ENCODE measurements at places on chromosomes 3 and 15.

GRCh38 chr3:195214381-195214780 lies 56.6 kb downstream of the XXYLT1 start:
- DNase-seq, result no peak

DNA sequence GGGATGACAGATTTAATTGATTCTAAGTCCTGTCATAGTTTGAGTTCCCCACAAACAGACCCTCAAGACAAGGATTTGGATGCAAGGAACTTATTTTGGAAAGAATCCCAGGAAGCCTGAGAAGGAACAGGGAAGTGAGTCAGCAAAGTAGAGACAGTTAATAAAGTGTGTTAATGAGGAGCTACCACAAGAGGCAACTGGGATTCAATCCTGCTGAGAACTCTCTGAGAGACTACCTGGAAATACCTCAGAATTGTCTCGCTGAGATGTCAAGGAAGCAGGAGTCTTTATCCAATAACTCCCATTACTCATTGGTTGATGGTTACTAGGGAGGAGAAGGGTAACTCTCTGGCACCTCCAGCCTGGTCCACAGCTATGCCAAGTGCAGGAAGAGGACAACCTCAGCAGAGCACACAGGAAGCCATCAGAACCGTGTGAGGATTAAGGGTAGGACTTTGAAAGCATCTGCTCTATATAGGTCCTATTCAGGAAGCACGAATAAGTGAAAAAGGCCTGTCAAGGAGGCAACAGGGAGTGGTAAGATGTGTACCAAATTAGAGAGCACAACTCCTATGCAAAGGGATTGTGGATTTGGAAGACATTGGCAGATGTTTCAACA lies 311.1 kb upstream of the KCNH8 start:
- no peak for DNase-seq

- DNase-seq, result no peak
These were observed 70.0 kb downstream of the UBE3A start for GRCh38 chr15:25368850-25369249.

GRCh38 chr3:11288786-11289637 lies 16.8 kb downstream of the ATG7 start:
- no peak for DNase-seq

- no peak for DNase-seq
These were observed 41.0 kb downstream of the MCTP2 start for GRCh38 chr15:94272251-94272898.

DNA sequence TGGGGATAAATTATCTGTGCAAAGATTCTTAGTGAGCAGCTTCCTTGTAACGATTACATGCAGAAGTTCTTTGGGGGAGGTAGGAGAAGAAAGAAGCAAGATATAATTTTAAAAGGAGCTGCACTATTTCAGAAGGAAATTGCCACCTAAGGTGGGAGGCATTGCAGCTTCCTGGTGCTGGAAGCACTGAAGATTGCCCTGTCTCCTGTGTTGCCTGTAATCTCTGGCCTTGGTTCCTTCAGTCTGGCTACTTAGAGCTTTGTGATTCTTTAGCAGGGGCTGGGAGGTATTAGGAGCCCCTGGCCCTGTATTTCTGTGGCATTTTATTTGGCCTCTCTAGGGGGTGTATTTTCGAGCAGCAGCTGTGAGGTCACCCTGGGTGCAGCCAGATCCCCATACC lies 35.5 kb downstream of the CACNA2D3 start:
- DNase-seq, result no peak

DNA sequence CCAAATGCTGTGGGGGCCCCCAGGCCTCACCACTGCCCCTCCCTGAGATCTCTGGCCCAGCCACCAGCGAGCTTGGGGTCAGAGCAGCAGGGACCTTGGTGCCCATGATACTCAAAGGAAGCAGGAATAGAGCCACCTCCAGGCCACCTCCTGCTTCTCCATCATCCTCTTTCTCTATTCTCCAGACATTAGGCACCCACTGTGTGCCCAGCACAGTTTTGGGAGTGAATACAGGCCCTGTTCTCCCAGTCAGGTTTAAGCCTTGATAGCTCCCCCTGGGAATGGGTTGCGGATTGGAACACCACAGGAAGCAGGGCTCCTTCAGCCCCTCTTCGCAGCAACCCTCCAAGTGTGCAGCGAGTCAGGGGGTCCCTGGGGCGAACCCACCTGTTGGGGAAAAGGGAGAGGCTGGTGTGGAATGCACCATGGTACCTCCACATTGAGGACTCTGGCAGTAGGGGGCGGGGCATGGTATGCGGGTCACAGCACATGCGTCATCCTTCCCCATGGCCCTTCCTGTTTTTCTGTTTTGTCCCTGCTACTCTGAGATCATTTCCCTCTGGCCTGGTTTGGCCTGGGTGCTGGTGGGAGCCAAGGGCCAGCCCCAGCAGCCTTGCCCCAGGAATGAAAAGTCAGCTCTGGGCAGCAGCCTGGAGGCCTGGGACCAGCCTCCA lies 14.2 kb upstream of the SEMA3B start:
- no peak for DNase-seq

Measured in NCI-H510A (cell line).